Activated CD4-positive, CD25-positive, alpha-beta regulatory T cell treated with anti-CD3 and anti-CD28 coated beads, Interleukin-2, amount 50 U/mL, for 16 hours (primary cell): ENCODE measurements at places on chromosomes 3 and 15.

GRCh38 chr3:13235079-13235478 lies 161.8 kb upstream of the IQSEC1 start:
- no peak for DNase-seq

DNA sequence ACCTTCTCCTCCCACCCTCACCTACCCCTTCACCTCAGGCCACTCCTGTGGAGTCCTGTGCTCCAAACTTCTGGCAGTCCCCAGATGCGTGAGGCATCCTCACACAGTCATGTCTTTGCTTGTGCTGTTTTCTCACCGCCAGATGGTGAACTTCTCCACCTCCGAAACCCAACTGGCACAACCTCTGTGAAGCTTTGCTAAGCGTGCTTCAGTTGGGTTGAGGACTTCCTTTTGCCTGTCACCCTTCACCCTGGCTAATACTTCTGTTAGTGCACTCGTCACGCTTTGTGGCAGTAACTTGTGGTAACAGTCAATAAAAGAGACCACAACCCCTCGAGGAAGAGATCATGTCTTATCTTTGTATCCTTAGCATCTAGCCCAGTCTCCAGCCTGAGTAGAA lies 42.0 kb upstream of the SKOR1 start:
- DNase-seq, result peak; percentile 6

DNA sequence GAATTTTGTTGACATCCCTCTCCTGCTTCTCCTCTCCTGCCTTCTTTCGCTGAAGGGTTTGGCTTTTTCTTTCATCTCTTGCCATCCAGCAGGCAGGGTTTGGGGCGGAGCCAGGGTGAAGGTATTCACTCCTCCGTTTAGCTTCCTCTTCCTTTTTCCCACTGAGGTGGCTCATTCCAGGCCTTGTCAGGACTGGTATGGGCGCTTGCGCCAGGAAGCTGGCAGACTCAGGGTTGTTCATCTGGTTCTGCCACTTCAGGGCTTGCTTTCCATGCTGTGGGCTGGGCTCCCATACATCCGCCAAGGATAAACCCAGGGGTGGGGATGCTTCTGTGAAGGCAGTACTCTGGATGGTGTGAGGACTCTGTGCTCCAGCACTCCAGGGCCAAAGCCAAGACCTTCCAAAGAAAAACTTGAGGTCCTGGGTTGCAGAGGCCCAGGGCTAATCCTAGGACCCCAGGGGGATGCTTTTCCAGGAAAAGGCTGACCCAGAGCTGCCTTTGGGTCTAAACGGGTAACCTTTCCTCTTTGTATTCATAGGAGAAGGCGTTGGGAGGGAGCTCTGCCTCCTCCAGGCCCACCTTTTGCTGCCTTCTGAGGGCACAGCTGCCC lies 7.7 kb upstream of the AMOTL2 start:
- no peak for DNase-seq

DNA sequence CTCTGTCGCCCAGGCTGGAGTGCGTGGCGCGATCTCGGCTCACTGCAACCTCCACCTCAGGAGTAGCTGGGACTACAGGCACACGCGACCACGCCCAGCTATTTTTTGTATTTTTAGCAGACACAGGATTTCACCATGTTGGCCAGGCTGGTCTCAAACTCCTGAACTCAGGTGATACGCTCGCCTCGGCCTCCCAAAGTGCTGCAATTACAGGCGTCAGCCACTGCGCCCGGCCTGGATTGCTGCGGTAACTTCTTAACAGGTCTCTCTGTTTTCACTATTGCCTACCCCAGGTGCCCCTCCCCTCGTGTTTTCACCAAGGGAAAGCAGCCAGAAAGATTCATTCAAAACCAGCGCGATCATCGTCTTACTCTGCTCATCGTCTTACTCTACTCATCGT lies 10.5 kb downstream of the ADAMTS7 start:
- DNase-seq, result no peak

DNA sequence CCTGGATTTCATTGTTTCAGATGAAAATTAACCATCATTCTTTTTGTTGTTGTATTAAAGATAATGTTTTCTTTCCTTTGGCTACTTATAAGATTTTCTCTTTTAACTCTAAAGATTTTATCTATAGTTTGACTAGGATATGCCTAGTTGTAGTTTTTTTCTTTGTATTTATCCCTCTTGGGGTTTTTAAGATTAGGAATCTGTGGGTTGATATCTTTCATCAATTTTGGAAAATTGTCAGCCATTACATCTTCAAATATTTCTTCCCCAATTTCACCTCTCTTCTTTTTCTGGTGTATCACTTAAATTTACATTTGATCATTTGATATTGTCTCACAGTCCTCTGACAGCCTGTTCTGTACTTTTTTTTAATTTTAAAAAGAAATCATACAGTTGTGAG lies 32.5 kb upstream of the LIMD1 start:
- DNase-seq, result no peak

GRCh38 chr15:72230197-72231065 lies 559 bp downstream of the PKM start:
- DNase-seq, result peak; percentile 52

DNA sequence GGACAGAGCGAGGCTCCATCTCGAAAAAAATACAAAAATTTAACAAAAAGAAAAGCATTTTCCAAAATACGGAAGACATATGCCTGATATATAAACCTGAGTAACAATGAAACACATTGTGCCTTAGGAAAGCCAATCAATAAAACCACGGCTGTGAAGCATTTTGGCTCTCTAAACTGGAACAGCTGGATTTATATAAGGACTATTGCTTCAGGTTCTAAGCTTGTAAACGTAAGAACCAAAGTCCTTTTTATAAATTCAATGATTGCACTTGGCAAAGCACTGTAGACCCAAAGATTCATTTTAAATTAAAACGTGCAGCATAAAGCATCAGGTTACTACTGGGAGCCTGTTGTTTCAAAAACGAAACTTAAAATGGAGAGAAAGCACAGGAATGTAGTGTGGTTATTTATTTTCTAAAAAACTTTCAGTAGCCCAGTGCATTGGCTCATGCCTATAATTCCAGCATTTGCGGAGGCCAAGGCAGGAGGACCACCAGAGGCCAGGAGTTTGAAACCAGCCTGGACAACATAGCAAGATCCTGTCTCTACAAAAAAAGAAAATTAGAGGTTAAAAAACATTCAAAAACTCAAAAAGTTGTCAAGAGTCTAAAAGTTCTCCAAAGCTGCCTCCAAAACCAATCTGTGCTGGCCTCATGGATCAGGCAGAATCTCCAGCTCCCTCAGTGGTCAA lies 61.5 kb downstream of the USF3 start:
- DNase-seq, result no peak

- no peak for DNase-seq
Measured at GRCh38 chr3:11287404-11287803, 15.2 kb downstream of the ATG7 start.

- DNase-seq, result peak; percentile 23
Measured at GRCh38 chr15:77966540-77967234, 110.8 kb downstream of the TBC1D2B start.

DNA sequence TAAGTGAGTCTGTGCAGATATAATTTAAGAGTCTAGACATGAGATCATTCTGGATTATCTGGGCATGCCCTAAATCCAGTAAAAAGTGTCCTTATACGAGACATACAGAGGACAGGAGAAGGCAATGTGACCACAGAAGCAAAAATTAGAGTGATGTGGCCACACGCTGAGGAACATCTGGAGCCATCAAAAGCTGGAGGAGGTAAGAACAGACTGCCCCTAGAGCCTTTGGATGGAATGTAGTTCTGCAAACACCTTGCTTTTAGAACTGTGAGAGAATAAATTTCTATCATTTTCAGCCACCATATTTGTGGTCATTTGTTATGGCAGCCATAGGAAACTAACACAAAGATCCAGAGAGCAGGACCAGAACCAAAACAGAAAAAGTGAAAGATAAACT lies 41.0 kb downstream of the CD200 start:
- no peak for DNase-seq

DNA sequence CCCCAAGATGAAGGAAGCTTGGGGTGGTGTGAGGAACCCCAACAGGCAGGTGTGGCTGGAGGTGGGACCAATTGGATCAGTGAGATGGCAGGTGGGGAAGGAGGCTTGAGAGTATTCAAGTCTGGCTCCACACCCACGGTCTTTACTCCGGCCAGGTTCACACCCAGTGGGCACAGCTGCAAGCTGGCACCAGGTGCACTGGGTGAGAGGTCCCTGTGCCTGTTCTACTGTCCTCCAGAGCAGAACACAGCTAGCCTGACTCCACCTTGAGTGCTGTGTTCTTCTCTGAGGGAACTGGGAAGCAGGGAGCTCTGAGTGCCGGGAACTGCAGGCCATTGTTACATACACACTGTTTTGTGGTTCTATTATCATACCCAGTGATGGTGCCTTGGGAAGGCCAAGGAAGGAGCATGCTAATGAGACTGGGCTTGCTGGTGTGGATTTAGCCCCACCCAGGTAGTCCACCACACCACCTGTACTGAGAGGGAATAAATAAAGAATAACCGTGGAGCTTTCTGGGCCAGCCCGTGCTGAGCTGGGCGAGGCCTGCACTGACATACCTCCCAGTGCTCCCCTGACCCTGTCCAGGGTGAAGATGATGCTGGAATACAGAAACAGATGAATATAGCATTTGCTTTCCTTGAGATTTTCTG lies 93.4 kb downstream of the ABHD5 start:
- no peak for DNase-seq

DNA sequence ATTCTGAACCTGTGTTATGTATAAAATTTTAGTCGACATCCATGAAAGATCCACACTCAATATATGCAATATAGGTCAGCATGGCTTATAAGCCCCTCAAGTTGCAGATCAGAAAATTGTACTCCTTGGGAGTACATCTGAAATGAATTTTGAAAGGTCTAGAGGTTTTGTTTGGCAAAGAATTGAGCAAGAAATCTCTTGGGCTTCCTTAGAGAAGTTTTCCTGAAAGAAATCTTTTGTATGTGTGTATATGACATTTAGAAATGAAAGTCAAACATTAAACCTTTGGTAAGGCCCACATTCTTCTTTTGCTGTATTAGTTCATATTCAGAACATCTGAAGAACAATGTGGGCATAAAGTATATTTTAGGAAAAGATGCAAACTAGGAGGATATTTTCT lies 1006.6 kb downstream of the NAALADL2 start:
- no peak for DNase-seq

GRCh38 chr15:28459279-28459678 lies 73.5 kb downstream of the GOLGA8G start:
- DNase-seq, result no peak

- no peak for DNase-seq
Measured at GRCh38 chr3:77244981-77245380, 205.1 kb downstream of the ROBO2 start.

DNA sequence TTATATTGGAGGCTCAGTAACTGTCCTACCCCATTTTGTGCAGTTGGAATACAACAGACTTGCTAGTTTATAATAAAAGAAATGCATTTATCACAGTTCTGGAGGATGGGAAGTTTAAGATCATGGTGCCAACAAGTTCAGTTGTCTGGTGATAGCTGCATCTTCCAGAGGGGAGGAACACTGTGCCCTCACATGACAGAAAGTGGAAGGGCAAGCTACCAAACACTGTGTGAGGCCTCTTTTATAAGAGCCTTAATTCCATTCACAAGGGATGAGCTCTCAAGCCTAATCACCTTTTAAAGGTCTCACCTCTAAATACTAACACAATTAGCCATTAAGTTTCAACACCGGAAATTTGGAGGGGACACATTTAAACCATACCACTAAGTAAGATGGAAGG lies 1073.9 kb downstream of the PLOD2 start:
- no peak for DNase-seq

GRCh38 chr3:115239717-115240116 lies 92.6 kb upstream of the ZBTB20 start:
- no peak for DNase-seq

DNA sequence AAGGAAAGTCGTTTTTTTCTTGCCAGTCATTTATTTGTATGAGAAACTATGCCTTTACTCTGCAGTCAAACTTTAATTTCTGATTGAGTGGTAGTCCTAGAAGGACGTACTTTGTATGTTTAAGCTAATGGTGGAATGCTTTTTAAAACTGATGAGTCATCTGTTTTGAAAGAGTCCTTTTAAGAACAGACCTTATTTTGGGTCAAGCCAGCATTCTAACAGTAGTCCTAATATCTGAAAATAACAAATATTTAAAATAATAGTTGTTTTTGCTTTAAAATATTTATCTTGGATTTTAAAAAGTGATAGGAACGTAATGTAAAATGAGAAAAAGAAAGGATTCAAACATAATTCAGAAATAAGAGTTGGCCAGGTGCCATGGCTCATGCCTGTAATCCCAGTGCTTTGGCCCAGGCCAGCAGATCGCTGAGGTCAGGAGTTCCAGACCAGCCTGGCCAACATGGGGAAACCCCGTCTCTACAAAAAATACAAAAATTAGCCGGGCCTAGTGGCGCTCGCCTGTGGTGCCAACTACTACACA lies 1.3 kb upstream of the LRRC58 start:
- no peak for DNase-seq

DNA sequence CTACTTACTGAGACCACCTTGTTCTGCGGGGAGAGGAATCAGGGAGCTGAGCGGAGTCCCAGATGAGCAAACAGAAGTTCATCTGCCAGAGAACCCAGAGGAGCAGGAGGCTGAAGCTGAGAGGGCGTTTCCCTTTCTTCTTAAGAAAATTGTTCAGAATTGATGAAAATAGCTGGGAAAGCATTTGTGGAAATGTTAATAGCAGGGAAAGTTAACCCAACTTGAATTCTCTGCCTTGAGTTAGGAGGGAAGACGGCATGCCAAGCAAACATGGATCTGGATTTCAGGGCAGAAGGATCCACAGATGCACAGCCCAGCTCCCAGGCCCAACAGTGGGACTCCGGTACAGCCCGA lies 23.2 kb downstream of the CRABP1 start:
- DNase-seq, result no peak

DNA sequence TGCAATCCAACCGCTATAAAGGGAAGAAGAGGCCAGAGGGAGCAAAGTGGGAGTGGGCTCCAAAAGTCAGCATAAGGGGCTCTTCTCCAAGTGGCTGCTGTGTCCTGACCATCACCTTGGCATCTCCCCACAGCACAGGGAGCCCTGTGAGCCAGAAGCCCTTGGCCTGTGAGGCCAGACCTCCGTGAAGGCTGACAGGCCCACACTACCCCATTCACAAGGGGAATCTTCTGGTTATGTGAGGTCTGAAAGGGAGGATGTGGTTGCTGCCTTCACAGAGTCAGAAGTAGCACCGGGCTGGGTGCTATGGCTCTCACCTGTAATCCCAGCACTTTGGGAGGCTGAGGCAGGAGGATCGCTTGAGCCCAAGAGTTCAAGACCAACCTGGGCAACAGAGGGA lies 2.6 kb upstream of the ULK3 start:
- no peak for DNase-seq

- no peak for DNase-seq
Measured at GRCh38 chr3:171838218-171838720, 4.9 kb upstream of the TMEM212 start.

- no peak for DNase-seq
Measured at GRCh38 chr3:15889936-15890335, 92.2 kb upstream of the ANKRD28 start.

DNA sequence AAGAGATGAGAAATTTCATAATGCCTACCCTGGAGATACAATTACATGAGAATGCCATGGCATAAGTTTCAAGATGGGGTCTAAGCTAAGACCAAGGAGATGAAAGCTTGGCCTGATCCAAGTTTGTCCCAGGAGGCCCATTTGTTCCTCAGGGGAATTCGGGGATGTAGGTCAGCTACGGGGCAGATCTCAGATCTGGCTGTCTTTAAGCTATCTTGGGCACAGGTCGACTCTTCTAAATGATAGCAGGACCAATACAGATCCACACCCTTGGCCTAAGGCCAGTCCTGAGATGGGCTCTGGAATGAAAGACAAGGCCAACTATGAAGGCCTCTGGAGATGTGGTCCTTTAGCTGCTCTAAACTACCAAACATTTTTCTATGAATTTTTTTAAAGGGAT lies 16.6 kb downstream of the ABI3BP start:
- no peak for DNase-seq
